Ureter (tissue), 1 donor: ENCODE measurements at places on chromosomes 3 and 15. TPM values are rescaled to one million over a fixed set of nuclear protein-coding genes. Genes with fewer than 3 reads are reported as not detected.

PLSCR4 gene
- total RNA-seq, result 26.6 TPM

FOXB1 gene
- total RNA-seq, result not detected

RGMA gene
- total RNA-seq, result 6.4 TPM

TP53BP1 gene
- total RNA-seq, result 73.0 TPM

SI gene
- not detected for total RNA-seq

GJD2 gene
- total RNA-seq, result not detected

CA12 gene
- 114 TPM for total RNA-seq

WDR72 gene
- total RNA-seq, result 1.1 TPM

TP63 gene
- total RNA-seq, result 133 TPM

ADAMTSL3 gene
- total RNA-seq, result 9.7 TPM

SMCO1 gene
- total RNA-seq, result not detected

EAF2 gene
- total RNA-seq, result 9.3 TPM

GABRR3 gene
- 0.10 TPM for total RNA-seq

MYZAP gene
- total RNA-seq, result 29.3 TPM

C2CD4A gene
- total RNA-seq, result 0.49 TPM

WNT5A gene
- total RNA-seq, result 152 TPM

PYDC2 gene
- not detected for total RNA-seq

TTLL13 gene
- total RNA-seq, result 0.36 TPM
